ENCODE measurements at places on chromosomes 4 and X. TPM values are rescaled to one million over a fixed set of nuclear protein-coding genes. Genes with fewer than 3 reads are reported as not detected.

GRCh38 chrX:94435799-94436198, 761.8 kb downstream of the FAM133A start:
- no peak overlapping the region for H3K4me3 ChIP-seq
- DNase-seq = no peak
- H3K27ac ChIP-seq = no peak overlapping the region
- no peaks in the 10 kb centered on the region for H3K4me1 ChIP-seq
- H3K36me3 ChIP-seq = no peaks in the 10 kb centered on the region
- H3K27me3 ChIP-seq = no peaks in the 10 kb centered on the region

The UBL4A gene
- 39.0 TPM for total RNA-seq

The STOX2 gene
- 15.7 TPM for total RNA-seq

GRCh38 chr4:120055795-120056194, 10.9 kb downstream of the MAD2L1 start:
- DNase-seq = no peak
- no peaks in the 10 kb centered on the region for H3K36me3 ChIP-seq
- H3K4me1 ChIP-seq = no peaks in the 10 kb centered on the region
- no peak overlapping the region for H3K27ac ChIP-seq
- H3K4me3 ChIP-seq = no peak overlapping the region
- H3K27me3 ChIP-seq = no peaks in the 10 kb centered on the region

- no peak overlapping the region for H3K4me3 ChIP-seq
- H3K36me3 ChIP-seq = no peaks in the 10 kb centered on the region
- H3K27me3 ChIP-seq = no peaks in the 10 kb centered on the region
- H3K4me1 ChIP-seq = no peaks in the 10 kb centered on the region
- H3K27ac ChIP-seq = no peak overlapping the region
Measured at GRCh38 chrX:23981222-23981621, 45.8 kb downstream of the KLHL15 start.

DNA sequence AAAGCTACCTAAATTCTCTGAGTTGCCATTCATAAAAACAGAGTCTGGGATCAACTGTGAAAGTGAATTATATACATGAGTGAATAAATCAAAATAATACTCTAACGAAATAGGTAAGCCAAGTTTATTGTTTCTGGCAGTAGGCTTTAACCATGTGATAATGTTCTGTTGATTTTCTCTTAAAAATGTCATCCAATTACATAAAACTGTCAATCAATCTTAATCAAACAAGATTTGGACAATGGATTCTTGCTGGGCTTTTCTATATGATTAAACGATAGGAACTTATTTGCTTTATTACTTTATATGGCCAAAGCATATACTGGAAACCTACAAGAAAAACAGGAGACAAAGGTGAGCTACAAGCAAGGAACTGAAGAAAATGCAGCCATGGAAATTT, 148.8 kb downstream of the INPP4B start:
- DNase-seq = no peak
- no peaks in the 10 kb centered on the region for H3K4me1 ChIP-seq
- H3K36me3 ChIP-seq = no peaks in the 10 kb centered on the region
- H3K27ac ChIP-seq = no peak overlapping the region
- H3K4me3 ChIP-seq = no peak overlapping the region

DNA sequence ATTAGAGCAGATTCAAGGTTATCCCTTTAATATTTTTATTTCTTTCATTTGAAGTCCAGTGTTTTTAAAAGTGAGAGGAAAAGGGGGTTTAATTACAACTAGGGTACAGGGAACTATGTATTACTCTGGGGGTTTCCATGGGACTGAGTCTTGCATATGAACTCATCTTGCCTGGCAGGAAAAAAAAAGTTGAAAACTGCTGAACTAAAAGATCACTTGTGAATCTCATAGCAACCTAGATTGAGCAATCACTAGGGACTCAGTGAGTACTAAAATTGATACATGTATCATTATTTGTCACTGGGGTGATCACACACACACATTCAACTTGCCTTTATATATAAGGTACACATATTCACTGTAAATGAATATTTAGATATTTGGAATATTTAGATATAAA, 180.7 kb upstream of the SFRP2 start:
- no peaks in the 10 kb centered on the region for H3K27me3 ChIP-seq
- H3K27ac ChIP-seq = no peak overlapping the region
- H3K36me3 ChIP-seq = no peaks in the 10 kb centered on the region
- H3K4me1 ChIP-seq = no peaks in the 10 kb centered on the region

GRCh38 chrX:10538831-10539230, 81.6 kb downstream of the MID1 start:
- no peaks in the 10 kb centered on the region for H3K36me3 ChIP-seq
- H3K4me1 ChIP-seq = no peaks in the 10 kb centered on the region
- H3K27me3 ChIP-seq = no peaks in the 10 kb centered on the region
- H3K4me3 ChIP-seq = no peak overlapping the region

- no peak overlapping the region for H3K27ac ChIP-seq
- no peaks in the 10 kb centered on the region for H3K27me3 ChIP-seq
- no peak for DNase-seq
- no peak overlapping the region for H3K4me3 ChIP-seq
- no peaks in the 10 kb centered on the region for H3K36me3 ChIP-seq
Measured at GRCh38 chr4:106318511-106318910, 2.2 kb downstream of the AIMP1 start.

The LANCL3 gene
- total RNA-seq = 0.22 TPM

All from tibial nerve (tissue), 4 donors.